Spinal cord (tissue), 10 donors: ENCODE measurements at places on chromosomes 2 and 18. TPM values are rescaled to one million over a fixed set of nuclear protein-coding genes. Genes with fewer than 3 reads are reported as not detected.

The GNAL gene
- total RNA-seq: 67.0 TPM

The ALPP gene
- not detected for total RNA-seq

The DYSF gene
- total RNA-seq: 12.0 TPM

The DIPK1C gene
- total RNA-seq: 19.0 TPM

The FZD7 gene
- 26.4 TPM for total RNA-seq

The DNAJB2 gene
- 81.5 TPM for total RNA-seq

The ALKAL2 gene
- 0.88 TPM for total RNA-seq

The NR4A2 gene
- 6.4 TPM for total RNA-seq

The ALLC gene
- 8.2 TPM for total RNA-seq

The CELF4 gene
- total RNA-seq: 26.6 TPM

The CHRNA1 gene
- 0.22 TPM for total RNA-seq

The UGT1A4 gene
- total RNA-seq: not detected

The EVA1A gene
- 2.2 TPM for total RNA-seq

The TUBA3E gene
- total RNA-seq: not detected

The NAT8 gene
- not detected for total RNA-seq

GRCh38 chr2:45242161-45242741 is 233.0 kb upstream of the SIX2 start:
- no peak for DNase-seq

DNA sequence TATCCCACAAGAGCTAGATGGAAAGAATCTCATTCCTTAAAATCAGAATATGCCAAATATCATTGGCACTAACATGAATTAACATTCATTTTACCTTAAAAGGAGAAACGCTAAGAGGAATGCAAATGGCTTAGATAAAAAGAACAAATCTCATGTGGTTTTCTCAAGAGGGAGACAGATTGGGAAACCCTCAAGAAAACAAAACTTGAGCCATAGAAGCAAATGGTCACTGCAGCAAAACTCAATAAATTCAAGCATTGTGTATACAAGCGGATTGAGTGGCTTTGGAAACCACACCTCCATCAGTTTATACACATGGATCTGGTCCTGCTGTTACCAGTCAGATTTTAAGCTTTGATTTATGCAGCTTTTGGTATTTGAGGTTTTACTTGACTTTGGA is 1331.8 kb upstream of the ZEB2 start:
- DNase-seq: no peak

DNA sequence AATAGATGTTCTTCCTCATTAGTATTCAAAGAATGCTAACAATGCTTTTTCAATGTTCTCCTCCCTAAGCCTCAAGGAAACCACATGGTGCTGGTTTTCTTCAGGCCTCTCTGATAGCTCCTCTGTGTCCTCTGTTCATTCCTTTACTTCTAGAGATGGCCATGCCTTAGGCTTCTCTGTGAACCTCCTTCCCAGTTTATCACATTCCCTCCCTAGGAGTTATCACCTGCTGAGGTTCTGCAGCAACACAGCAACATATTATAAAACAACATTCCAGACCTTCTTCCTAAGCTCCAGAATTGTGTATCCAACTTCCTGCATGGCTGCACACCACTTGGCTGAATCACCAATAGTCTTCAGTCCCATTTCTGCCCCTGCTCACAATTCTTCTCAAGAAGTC is 325.5 kb downstream of the IRS1 start:
- no peak for DNase-seq

- no peak for DNase-seq
Measured at GRCh38 chr2:157922336-157922735, 46.2 kb upstream of the ACVR1 start.

GRCh38 chr2:99184811-99185210 is 3.8 kb downstream of the MRPL30 start:
- DNase-seq: no peak

- no peak for DNase-seq
Measured at GRCh38 chr2:58568901-58569300, 327.8 kb upstream of the FANCL start.

GRCh38 chr18:79971986-79972385 is 7.5 kb downstream of the HSBP1L1 start:
- no peak for DNase-seq

- no peak for DNase-seq
Measured at GRCh38 chr18:80200932-80201672, 46.2 kb downstream of the PARD6G start.

GRCh38 chr18:59733421-59733820 is 36.2 kb upstream of the CCBE1 start:
- DNase-seq: no peak

GRCh38 chr2:208607694-208608093 is 201.1 kb downstream of the PTH2R start:
- no peak for DNase-seq

DNA sequence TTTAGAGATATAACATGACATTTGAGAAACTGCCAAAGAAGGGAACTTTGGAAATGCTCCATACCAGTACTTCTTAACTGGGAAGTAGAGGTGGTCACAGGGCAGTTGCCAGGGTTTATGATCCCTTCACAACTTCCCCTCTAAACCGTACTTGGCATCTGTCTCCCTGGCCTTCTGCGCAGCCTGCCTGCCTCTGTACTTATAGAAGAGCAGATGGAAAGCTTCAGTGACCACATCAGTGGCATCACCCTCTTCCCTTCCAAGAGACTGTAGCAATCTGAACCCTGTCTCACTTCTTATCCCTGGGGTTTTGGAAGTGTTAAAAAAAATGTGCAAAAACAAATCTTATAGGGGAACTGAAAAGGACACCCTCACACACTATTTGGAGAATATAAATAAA is 64.1 kb downstream of the EIF2AK3 start:
- no peak for DNase-seq

GRCh38 chr2:206260188-206261012 is 14.1 kb upstream of the ZDBF2 start:
- no peak for DNase-seq

DNA sequence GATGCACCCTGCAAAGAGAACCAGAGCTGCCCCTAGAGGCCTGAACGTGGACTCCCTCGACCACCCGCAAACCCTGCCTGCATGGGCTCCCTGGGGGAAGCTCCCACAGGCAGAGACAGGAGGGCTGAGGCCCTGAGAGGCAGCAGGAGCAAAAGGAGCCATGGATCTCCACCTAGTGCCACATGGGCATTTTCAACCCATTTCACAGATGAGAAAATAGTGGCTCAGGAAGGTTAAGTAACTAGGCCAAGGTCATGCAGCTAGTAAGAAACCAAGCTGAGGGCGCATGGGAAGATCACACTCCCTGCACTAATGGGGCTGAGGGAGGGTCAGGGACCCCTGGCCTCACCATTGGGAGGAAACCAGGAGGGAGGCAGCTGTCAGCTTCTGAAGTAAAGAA is 271.7 kb upstream of the RAB6C start:
- no peak for DNase-seq

DNA sequence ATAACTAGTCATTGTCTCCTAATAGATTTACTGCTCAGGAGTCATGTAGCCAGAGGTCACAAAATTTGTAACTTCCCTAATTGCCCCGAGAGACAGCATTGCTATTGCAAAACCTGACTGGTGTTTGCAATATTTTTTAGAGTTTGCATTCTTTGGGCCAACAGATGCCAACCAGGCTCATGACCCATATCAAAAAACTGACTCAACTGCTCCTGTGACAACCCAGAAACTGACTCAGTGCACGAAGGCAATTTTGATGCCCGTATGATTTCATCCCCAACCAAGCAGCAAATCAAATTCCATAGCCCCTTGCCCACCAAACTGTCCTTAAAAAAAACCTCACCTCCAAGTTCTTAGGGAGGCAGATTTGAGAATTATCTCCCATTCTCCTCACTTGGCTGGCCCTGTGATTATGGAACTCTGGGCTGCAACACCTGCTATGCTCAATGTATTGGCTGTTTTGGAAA is 951.3 kb downstream of the TSN start:
- no peak for DNase-seq

DNA sequence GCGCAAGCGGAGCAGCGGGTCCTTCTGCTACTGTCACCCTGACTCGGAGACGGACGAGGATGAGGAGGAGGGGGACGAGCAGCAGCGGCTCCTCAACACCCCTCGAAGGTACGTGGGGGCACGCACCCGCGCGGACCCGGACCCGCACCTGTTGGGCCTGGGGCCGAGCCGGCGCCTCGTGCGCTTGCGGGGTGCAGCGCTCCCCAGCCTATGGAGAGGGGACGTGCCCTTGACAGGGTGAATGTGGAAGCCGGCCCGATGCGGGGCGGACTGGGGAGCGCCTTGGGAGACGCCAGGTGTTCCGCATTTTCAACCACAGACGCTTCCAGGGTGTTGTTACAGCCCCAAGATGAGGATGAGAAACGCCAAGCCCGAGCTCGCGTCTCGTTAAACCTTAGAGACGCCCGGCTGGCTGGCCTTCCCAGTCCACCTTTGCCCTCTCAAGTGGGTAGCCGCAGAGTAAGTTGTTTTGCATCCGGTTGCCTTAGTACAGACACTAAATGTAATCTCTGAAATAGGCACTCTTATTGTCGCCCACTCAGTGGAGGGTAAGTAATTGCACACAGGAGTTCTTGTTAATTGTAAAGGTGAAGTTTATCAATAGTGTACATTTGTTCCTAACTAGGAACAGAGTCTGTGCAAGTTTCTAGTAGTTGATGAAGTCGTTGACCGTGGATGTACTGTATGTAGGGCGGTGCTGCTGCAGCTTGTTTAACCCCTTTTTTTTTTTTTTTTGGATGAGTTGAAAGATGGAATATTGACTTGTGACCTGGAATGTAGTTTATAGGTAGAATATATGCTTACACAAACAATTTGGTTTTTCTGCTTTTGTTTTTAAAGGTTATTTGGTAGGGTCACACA is 815 bp downstream of the GMCL1 start:
- no peak for DNase-seq

DNA sequence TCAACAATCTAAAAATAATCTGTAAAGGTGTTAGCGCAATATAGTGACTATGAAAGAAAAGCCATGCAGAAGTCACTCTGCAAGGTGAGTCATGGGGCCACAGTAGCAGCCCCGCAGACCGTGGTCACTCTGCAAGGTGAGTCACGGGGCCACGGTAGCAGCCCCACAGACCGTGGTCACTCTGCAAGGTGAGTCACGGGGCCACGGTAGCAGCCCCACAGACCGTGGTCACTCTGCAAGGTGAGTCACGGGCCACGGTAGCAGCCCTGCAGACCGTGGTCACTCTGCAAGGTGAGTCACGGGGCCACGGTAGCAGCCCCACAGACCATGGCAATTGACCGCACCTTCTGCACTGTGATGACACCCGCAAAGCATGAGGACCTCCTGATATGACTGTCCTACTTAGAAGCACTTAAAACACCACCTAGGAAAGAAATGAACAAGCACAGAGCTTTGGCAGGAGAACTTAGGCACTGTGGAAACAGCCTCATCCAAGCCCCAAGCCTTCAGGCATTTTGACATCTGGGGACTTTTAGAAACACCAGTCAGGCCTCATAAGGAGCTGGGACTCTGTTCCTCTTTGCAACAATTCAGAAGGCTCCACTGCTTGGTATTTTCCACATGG is 70.1 kb downstream of the LDLRAD4 start:
- no peak for DNase-seq

DNA sequence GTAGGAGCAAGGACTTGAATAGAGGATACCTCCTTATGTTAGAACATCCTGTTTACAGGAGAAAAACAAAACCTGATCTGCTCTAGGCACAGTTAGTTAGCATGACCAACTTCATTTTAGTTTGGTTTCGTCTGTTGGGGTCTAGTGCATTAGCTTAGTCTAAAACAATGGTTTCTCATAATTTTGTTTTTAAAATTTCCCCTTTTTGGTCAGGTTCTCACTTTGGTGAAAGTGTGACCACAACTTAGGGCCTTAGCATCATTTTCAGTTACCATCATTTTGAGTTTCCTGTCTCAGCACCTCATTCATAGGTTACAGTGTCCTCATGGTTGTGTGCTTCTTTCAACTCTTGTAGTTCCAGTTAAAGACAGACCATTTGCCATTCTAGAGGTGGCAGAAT is 1277.0 kb upstream of the SLC39A10 start:
- DNase-seq: no peak

GRCh38 chr2:215511454-215512346 is 75.8 kb upstream of the FN1 start:
- DNase-seq: no peak

GRCh38 chr2:58701688-58702301 is 460.7 kb upstream of the FANCL start:
- no peak for DNase-seq

DNA sequence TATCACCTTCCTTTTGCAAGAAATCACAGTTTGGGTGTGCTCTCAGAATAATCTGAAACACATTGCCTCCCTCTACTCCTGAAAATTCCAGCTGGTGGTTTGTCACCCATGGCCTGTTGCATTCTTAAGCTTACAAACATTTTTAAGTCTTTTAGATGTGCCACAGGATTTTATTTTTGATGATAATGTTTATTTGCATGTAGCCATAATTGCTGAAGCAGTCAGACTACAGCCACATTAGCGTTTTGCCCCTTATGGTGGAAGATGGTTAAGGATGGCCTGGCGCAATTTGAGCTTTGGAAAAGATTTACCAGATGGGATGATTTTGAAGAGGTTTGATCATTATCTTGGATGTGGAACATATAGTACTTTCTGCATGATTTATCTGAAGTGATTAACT is 439.5 kb downstream of the MEIS1 start:
- DNase-seq: no peak

DNA sequence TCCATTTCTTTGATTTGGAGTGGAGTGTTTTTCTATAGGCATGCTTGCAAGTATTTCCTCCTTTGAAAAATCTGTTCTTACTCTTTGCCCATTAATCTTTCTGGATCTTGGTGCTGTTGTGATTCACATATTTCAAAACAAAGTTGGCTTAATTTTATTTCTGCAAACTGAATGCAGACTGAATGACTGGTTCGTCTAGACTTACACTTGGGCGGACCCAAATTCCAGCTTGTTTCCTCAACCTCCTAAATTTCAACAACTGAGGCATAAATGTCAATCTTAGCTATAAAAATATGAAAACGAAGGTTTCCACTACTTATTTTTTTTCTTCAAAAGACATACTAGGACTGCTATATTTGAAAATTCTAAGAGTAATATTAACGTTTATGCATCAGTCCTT is 59.0 kb downstream of the ANKRD44 start:
- no peak for DNase-seq

DNA sequence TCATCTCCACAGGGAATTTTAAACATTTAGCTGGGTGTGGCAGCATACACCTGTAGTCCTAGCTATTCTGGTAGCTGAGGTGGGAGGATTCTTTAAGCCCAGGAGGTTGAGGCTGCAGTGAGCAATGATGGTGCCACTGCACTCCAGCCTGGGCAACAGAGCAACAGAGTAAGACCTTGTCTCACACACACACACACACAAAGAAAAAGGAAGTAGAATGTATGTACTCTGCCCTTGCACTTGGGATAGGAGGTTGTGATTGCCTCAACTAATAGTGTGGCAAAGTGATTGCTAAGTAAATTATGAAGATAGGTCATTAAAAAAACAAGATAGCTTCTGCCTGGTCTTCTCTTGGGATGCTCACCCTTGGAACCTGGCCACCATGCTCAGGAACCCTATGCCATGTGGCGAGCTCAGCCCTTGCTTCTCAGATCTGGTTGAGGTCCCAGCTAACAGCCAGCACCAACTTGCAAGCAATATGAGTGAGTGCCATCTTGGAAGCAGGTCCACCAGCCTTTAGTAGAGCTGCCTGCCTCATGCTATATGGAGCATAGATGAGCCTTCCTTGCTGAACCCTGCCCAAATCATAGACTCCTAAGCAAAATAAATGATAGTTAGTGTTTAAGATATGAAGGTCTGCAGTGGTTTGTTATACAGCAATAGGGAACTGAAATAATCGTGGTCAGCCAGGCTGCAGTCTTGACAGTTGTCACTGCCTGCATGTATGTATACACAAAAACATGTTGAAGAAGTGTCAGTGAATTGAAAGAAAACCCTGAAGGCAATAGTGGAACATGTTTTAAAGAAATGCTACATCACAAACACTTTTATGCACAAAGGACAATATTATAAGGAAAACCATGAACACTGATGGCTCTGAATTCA is 30.1 kb upstream of the PNO1 start:
- DNase-seq: no peak
